ENCODE measurements at places on chromosomes 4 and X. TPM values are rescaled to one million over a fixed set of nuclear protein-coding genes. Genes with fewer than 3 reads are reported as not detected.

The SYTL5 gene
- not detected for total RNA-seq

The PAGE5 gene
- not detected for total RNA-seq

The FGF13 gene
- total RNA-seq = 12.2 TPM

The LEF1 gene
- total RNA-seq = 3.1 TPM

The FRG2 gene
- total RNA-seq = not detected

- H3K4me3 ChIP-seq = no peak overlapping the region
- H3K27me3 ChIP-seq = no peaks in the 10 kb centered on the region
- no peak overlapping the region for H3K27ac ChIP-seq
These were observed 155.4 kb downstream of the GPM6A start for GRCh38 chr4:175656649-175657048.

DNA sequence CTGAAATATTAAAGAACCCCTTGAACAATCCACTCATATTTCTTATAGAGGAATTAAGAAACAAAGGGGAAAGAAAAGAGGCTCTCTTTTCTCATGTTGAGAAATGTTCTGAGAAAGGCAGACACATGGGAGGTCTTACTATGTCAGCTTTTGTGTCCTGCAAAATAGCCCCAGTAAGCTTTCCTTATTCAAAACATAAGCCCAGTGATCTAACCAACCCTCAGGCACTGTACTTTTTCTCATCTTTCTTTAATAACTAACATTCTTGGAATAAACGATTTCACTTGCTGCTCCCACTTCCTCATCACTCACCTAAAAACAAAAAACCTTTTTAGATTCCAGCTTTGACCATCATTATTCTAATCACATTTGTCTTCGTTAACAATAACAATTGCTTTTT lies 115.9 kb downstream of the GLRA3 start:
- DNase-seq = no peak
- H3K4me1 ChIP-seq = peaks cover 17% of the 10 kb centered on the region
- H3K36me3 ChIP-seq = no peaks in the 10 kb centered on the region
- H3K27ac ChIP-seq = no peak overlapping the region

- no peaks in the 10 kb centered on the region for H3K36me3 ChIP-seq
- peak overlapping the region; percentile 87 for H3K27ac ChIP-seq
- peak overlapping the region; percentile 61 for H3K4me3 ChIP-seq
- H3K27me3 ChIP-seq = no peaks in the 10 kb centered on the region
- H3K4me1 ChIP-seq = peaks cover 20% of the 10 kb centered on the region
These were observed 917 bp downstream of the PCDH18 start for GRCh38 chr4:137531168-137531985.

- DNase-seq = no peak
- no peaks in the 10 kb centered on the region for H3K36me3 ChIP-seq
- H3K4me1 ChIP-seq = no peaks in the 10 kb centered on the region
- no peak overlapping the region for H3K4me3 ChIP-seq
- H3K27me3 ChIP-seq = no peaks in the 10 kb centered on the region
- H3K27ac ChIP-seq = peak overlapping the region; percentile 65
These were observed 6.7 kb downstream of the APOO start for GRCh38 chrX:23901060-23901459.

All from sigmoid colon (tissue), 7 donors.